ENCODE measurements at places on chromosomes 2 and 18. TPM values are rescaled to one million over a fixed set of nuclear protein-coding genes. Genes with fewer than 3 reads are reported as not detected.

The PLGLB1 gene
- 2.1 TPM for total RNA-seq

The GREB1L gene
- total RNA-seq = 21.6 TPM

The CCNT2 gene
- total RNA-seq = 34.8 TPM

The DSG1 gene
- total RNA-seq = 5.5 TPM

DNA sequence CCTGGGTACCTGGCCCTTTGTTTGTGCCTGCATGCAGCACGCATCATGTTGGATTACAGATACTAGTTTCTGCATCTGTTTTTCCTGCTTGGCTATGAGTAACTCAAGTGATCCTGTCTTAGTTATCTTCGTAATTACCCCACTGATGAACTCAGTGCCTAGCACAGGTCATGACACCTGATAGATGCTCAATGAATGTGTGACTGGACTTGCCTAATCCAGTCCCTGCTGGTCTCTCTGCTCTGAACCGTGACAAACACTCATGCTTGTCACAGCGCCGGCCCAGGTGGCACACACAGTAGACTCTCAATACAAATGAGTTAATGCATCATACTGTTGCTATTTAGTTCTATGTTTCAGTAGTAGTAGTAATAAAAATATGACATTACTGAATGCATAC lies 31.2 kb upstream of the NTSR2 start:
- H3K27ac ChIP-seq = no peak overlapping the region
- H3K4me3 ChIP-seq = no peak overlapping the region

DNA sequence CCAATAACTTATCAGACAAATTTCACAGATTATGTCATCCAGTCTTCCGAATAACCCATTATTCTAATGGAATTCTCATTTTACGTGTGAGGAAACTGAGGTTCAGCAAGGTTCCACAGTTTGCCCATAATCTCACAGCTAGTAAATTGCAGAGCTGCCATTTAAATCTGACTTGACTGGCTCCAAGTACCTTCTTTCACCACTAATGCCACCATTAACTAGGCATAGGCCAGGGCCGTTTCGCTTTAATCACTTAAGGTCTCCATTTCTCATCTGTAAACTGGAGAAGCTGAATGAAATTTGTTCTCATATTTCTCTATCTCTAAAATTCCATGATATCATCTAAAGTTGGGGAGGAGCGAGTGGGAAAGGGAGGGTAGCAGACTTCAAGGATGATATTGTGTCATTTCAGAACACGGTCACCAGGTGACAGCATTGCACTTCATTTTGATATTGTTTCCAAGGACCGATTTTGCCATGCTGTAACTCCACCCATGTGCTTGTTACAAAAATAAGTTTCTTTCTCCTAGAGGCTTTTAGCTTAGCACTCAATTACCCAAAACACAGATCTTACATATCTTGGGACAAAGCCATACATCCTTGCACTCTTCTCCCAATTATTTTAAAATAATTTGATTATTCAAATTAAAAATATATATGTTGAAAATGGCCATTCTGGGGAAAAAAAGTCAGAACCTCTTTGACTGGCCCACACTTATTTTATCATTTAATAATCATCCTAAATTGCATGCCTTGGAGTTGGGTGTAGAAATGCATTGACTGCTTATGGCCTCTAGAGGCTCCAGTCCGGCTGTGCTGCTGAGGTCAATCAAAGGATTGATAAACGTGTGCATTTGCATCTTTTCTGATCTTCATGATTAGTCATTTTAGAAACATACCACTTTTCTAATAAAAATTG lies 123.8 kb downstream of the AKAIN1 start:
- no peak for DNase-seq
- H3K4me3 ChIP-seq = no peak overlapping the region
- no peaks in the 10 kb centered on the region for H3K36me3 ChIP-seq
- no peak overlapping the region for H3K27ac ChIP-seq
- no peaks in the 10 kb centered on the region for H3K27me3 ChIP-seq
- no peaks in the 10 kb centered on the region for H3K4me1 ChIP-seq

- H3K36me3 ChIP-seq = no peaks in the 10 kb centered on the region
- no peaks in the 10 kb centered on the region for H3K4me1 ChIP-seq
- no peaks in the 10 kb centered on the region for H3K27me3 ChIP-seq
- no peak overlapping the region for H3K27ac ChIP-seq
- no peak overlapping the region for H3K4me3 ChIP-seq
Observed at GRCh38 chr2:37742286-37742685, 70.8 kb upstream of the CDC42EP3 start.

DNA sequence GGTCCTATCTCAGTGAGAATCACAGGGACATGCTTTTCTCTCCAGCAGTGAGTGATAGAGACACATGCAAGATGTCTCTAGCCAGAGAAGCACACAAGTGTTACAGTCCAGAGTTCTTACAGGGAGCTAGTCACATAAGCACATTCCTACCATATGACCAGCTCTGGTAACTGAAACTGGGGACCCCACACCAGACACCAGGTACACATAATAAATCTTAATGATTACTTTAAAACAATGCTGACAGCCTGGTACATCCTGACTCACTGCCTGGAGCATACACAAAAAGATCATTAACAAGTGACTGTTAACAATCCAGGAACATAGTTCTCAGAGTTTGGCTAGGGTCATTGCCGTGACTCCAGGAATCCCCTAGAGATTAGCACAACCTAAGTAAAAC lies 53.6 kb downstream of the GALNT1 start:
- no peaks in the 10 kb centered on the region for H3K36me3 ChIP-seq
- H3K27ac ChIP-seq = no peak overlapping the region
- no peak overlapping the region for H3K4me3 ChIP-seq
- H3K27me3 ChIP-seq = no peaks in the 10 kb centered on the region
- no peak for DNase-seq
- no peaks in the 10 kb centered on the region for H3K4me1 ChIP-seq

DNA sequence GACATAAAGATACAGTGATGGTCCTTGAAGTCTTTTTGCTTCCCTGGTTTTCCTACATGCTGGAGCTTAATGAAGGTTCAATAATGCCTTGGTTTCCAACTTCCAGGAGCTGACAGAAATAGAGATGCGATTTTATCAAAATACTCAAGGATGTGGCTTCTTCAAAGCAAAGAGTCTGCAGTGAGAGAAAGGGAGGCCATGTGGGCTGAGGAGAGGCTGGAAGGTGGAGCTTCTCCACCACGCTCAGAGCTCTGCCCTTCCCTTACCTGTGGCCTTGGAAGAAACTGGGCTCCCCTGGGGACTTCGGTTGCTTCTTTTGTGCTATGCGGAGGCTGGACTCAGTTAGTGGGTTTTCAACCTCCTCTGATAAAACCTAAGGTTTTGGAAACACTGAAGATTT lies 175.0 kb upstream of the APCDD1 start:
- H3K27me3 ChIP-seq = no peaks in the 10 kb centered on the region
- H3K27ac ChIP-seq = no peak overlapping the region
- no peak overlapping the region for H3K4me3 ChIP-seq
- DNase-seq = no peak
- H3K4me1 ChIP-seq = no peaks in the 10 kb centered on the region
